Naive thymus-derived CD4-positive, alpha-beta T cell (primary cell): ENCODE measurements at places on chromosomes 3 and 15. TPM values are rescaled to one million over a fixed set of nuclear protein-coding genes. Genes with fewer than 3 reads are reported as not detected.

SPRED1 gene
- total RNA-seq: 0.07 TPM in 1 of 2 replicates, not detected in the other

- peak; percentile 65 for DNase-seq
These were observed 78.6 kb downstream of the ABHD5 start for GRCh38 chr3:43769097-43769884.

- no peak for DNase-seq
These were observed 4.8 kb downstream of the C3orf52 start for GRCh38 chr3:112090887-112091586.

GRCh38 chr3:188729422-188729821 is 442.3 kb upstream of the TPRG1 start:
- no peak for DNase-seq

GRCh38 chr3:177278016-177278415 is 80.7 kb upstream of the TBL1XR1 start:
- DNase-seq: no peak

DNA sequence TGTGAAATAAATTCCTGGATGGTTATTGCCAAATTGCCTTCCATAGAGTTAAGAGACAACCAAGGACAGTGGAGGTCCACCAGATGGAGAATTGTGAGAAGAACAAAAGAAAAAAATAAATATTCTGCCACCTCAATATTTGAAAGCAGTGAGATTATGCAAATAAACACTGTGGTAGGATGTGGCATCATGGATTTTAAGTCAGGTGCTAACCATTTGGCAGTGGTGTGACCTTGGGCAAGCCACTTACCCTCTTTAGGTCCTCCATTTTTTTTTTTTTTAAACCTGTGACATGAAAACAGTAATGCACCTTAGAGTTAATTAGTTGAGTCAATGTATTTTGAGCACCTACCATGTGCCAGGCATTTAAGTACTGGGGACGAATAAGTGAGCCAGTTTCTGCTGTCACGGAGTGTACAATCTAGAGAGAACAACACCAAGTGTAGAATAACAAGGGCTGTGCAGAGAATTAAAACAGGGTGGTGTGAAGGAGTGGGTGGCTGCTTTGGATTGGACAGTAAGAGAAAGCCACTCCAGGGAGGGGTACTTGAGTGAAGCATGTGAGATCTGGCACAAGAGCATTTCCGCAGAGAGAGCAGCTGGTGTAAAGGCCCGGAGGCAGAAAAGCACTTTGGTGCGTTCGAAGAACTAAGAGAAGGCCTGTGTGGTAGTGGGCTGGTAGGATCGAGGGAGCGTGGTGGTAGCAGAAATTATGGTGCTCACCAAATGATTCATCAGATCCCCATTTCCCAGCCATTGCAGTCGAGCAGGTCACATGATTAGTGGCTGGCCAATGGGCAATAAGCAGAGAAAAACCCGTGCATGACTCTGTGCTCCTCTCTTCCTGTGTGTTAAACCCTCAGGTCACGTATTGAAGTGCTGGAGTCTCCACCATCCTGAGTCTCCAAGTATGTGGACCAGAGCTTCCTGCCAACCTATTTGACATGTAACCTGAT is 39.2 kb downstream of the CCK start:
- DNase-seq: no peak

- DNase-seq: no peak
These were observed 13.2 kb downstream of the ABTB1 start for GRCh38 chr3:127685708-127686511.
